ENCODE measurements at places on chromosomes 4 and X.

GRCh38 chr4:38667085-38667893 lies 3.3 kb downstream of the KLF3 start:
- peak; percentile 98 for DNase-seq

DNA sequence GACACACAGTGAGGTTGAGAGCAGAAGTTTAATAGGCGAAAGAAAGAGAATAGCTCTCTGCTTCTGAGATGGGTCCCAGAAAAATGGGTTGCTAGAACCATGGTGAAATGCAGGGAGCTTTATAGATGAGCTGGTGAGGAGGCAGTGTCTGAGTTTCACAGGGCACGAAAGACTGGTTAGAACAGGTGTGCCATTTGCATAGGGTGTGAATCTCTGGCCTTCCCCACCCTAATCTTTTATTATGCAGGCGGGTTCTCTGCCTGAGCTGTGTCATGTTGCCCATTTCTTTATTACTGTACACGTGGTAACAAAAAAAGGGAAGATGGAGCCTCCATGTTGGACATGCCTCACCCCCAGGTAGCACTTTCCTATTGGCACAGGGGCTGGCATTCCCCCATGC lies 39.1 kb downstream of the FUNDC1 start:
- no peak for DNase-seq

DNA sequence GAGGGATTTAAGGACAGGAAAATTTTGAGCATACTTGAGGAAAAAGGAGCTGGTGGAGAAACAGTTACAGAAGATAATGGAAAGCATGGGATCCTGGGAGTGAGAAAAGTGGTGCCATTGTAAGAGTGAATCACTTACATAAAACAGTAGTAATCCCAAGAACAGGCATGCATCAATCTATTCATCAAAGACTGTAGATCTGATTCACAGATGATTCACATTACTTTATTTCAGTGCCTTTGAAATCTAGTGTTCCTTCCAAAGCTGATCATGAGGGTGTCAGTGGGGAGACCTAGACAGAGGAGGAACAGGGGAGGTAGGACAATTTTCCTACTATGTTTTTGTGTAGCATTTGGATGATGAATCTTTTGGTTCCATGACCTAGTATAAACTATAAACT lies 102.7 kb downstream of the TAB3 start:
- DNase-seq, result peak; percentile 61

- DNase-seq, result no peak
Measured at GRCh38 chrX:132738951-132739350, 219.5 kb downstream of the HS6ST2 start.

DNA sequence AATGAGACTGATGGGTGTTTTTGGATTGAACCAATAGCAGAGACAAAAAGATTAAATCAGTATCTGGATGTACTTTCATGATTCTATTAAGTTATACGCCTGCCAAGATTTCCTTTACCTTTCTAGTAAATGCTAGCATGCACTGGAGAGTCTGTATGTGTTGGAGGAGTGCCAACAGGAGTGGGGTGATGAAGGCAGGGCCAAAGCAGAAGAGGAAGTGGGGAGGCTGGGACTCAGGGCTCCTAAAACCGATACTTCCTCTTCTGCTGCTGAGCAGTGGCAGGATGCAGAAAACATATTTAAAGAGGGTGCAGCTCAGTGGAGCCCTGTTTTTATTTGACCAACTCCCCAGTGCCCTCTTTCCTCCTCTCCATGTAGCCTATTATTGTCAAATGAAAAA lies 5.6 kb downstream of the CYSLTR1 start:
- DNase-seq, result no peak

DNA sequence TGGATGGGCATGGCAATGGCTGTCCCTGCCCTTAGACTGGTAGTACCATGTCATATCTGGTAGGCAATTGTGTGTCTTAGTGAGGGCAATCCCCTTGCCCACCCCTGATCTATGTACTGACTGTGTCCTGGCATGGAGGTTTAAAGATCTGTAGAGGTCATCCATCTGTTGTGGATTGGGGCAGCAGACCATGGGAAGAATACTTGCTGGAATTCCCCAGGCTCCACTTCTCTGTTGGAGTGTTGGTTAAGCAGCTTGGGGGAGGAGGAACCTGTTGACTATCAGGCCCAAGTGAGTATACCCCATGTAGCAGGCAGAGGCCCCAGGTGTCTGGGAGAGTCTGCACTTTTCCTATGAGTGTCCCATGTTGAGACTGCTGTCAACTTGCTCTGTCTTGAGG lies 246.7 kb upstream of the DIPK2B start:
- DNase-seq, result no peak

GRCh38 chr4:41282366-41282765 lies 25.6 kb downstream of the UCHL1 start:
- no peak for DNase-seq

- DNase-seq, result no peak
Measured at GRCh38 chrX:137575596-137576255, 9.8 kb downstream of the ZIC3 start.

GRCh38 chr4:38332699-38333098 lies 331.3 kb upstream of the KLF3 start:
- no peak for DNase-seq

DNA sequence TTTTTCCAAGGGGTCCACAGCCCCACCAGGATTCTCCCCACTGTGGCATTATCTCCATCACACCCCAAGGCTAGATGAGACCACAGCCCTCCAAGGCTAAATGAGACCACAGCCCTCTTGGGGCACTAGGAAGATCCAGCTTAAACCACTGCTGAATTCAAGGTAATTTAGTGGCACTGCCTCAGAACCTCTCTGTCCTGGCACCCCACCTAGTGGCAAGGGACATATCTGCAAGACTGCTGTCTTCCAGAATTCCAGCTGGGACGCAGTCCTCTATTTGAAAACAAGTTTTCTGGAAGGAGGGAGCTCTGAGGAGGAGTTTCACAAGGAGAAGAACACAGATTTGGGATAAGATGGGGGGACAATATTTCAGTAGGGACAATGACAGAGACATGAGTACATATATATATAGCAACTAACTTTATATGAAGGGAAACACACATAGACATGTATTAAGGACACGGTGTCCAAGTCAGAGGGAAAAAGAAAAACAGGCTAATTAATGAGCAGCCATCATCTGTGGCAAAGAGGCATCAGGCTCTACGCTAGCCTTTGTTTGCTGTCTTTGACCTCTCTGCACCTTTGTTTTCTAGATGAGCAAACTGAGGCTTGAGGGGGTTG lies 9.3 kb downstream of the CETN2 start:
- peak; percentile 13 for DNase-seq

- DNase-seq, result no peak
Measured at GRCh38 chr4:62194342-62194741, 994.2 kb downstream of the ADGRL3 start.

GRCh38 chr4:66275411-66276038 lies 605.2 kb upstream of the EPHA5 start:
- no peak for DNase-seq

DNA sequence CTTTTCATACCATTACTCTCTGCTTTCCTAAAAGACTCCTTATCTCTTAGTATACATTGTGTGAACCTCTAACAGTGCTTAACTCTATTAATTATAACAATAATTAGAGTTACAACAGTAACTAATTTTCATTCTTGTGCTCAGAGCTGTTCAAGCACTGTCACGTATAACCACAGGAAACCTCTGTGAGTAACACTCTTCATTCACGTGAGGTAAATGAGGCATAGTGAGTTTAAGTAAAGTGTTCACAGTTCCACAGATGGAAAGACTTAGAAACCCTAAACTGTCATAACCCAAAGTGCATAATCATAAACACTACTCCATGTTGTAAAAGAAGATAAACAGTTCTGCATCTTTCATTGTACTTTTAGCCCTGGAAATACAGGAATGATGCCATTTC lies 222.4 kb downstream of the CCSER1 start:
- DNase-seq, result peak; percentile 21

GRCh38 chr4:22190855-22191254 lies 242.3 kb upstream of the KCNIP4 start:
- peak; percentile 90 for DNase-seq

DNA sequence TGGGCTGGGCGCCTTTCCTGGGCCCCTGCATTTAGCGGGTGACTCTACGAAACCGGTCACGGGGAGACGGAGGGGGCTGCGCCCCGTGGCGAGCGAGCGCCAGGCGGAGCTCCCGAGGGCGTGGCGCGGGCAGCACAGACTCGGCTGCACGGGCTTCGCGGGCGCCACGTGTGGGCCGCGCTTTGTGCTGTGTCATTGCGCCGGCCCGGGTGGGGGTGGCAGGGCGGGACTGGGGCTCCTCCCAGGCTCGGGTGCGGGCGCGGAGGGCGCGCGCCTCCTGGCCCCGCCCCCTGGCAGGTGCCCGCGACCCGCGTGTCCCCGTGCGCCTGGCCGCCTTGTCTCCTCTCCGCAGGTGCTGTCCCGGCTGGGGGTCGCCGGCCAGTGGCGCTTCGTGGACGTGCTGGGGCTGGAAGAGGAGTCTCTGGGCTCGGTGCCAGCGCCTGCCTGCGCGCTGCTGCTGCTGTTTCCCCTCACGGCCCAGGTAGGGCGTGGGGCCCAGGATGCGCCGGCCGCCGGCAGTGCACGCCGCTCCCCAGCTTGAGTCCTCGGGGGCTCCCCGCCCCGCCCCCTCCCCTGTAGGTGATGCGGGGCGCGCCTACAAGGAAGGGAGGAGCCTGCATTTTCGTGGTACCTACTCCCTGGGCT lies 651 bp downstream of the UCHL1 start:
- no peak for DNase-seq

DNA sequence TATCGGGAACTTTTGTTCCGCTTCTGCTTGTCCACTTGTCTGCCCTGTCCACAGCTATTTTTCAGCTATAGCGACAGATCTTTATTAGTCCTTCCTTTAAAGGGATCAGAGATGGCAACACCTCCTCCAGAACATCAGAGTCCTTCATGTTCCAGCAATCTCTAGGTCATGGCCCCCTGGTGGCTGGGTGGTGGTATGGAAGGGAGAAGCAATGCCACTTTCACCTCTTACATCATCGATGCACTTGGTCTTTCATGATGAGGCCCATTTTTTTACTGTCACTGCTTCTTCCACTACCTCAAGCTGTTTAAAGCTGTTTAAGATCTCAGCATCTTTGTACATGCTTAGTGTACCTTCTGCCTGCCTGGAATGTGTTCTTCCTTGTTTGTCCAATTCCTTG lies 106.7 kb downstream of the ARHGAP6 start:
- peak; percentile 3 for DNase-seq

DNA sequence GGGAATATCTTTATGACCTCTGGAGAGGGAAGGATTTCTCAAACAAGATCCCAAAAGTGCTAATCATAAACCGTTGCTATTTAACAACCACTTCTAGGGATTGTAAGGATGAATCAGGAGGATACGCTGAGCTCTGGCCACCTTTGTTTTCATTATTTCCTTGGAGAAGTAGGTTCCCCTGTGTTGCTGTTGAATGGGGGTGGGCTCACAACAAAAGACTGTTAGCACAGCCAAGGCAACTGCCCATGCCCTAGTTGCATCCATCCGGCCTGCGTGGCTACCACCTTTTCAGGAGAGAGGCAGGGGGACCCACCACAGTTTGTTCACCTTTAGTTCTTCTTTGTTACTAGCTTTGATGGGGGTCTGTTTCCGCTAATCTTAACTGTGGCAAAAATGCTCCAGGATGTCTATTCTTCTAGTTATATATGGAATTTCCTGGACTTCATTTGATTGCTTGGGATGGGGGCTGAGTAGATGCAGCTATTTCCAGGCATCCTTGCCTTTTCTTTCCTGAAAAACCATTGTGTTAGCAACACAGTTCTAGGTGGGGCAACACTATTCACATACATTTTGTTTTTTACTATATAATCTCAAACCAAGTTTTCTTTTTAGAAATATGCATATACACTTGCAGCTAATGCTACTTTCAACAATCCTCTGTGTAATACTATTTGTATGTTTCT lies 95.4 kb downstream of the KDR start:
- DNase-seq, result no peak

- no peak for DNase-seq
Measured at GRCh38 chr4:158010361-158010760, 162.5 kb downstream of the GASK1B start.

GRCh38 chr4:6875431-6875831 lies 34.2 kb upstream of the TBC1D14 start:
- DNase-seq, result no peak

DNA sequence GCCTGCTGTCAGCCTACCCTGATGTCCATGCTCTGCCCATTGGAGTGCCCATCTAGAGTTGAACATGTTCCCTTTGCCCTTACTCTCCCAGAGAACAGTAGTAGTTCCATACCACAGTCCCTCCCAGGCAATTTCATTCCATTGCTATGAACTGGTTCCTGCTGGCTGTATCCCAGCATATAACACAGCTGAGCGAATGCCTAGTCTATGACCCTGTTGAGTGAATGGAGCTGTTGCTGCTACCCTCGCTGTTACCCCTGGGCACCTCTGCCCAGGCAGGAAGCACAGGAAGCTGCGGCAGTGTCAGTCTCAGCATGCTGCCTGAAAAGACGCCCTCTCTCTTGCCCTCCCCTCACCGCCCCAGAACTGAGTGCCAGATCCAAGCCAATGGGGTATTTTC lies 73.3 kb downstream of the SOX3 start:
- peak; percentile 2 for DNase-seq

GRCh38 chrX:5549512-5549911 lies 679.2 kb downstream of the NLGN4X start:
- no peak for DNase-seq

DNA sequence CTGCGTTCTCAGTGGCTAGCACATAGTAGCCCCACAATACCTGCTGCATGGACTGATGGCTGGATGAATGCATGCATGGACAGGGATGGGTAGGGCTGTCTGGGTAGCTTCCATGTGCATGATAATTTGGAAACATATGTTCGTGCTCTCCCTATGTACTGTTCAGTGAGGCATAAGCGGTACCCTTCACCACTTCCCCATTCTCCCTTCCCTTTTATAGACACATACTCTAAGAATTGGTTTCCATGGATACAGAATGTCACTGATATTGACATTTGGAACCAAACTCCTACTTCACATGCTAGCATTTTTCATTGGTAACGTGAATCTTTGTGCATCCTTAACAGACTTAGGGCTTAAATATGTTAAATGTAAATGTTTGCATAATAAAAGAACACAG lies 20.4 kb downstream of the USP46 start:
- DNase-seq, result no peak

GRCh38 chrX:13933851-13934250 lies 95.8 kb downstream of the GEMIN8 start:
- DNase-seq, result no peak

DNA sequence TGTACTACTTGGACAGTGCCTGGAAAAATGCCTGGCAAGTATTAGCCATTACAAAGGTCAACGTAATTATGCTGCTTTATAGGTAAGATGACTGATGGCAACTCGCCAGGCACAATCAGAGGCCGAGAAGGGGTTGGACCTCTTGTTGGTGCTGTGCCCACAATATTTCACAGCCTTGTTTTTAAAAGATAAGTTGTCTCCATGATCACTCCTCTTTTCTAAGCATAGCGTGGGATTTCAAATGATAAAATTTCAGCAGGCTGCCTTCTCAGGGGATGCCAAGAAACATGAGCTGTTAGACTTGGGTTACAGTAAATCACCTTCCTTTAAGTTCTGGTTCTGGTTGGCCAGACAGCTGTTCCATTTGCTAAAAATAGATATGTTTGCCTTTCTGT lies 26.9 kb downstream of the HOPX start:
- DNase-seq, result no peak

DNA sequence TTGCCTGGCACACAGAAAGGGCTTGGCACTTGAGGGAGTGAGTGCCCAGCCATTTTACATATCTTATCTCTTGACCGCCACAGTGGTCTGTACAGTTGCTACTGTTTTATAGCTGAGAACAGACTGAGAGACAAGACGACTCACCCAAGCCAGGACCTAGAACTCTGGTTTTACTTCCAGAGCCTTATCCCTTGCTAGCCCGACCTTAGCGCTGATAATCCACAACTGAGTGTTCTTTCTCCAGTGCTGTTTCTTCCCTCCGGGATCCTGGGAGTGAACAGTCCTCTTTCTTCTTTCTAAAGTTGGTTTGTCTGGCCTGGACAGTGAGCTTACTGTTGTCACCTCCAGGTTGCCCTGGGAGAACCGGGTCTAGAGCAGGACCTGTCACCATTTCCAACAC lies 52.5 kb upstream of the TADA2B start:
- DNase-seq, result no peak
